ENCODE measurements at places on chromosomes 7 and 10.

- DNase-seq, result peak; percentile 61
These were observed 8.4 kb downstream of the OSBPL3 start for GRCh38 chr7:24971333-24972165.

- DNase-seq, result no peak
These were observed 130.0 kb upstream of the LANCL2 start for GRCh38 chr7:55235115-55235514.

- DNase-seq, result no peak
These were observed 1355.2 kb downstream of the XPNPEP1 start for GRCh38 chr10:108567899-108568752.

DNA sequence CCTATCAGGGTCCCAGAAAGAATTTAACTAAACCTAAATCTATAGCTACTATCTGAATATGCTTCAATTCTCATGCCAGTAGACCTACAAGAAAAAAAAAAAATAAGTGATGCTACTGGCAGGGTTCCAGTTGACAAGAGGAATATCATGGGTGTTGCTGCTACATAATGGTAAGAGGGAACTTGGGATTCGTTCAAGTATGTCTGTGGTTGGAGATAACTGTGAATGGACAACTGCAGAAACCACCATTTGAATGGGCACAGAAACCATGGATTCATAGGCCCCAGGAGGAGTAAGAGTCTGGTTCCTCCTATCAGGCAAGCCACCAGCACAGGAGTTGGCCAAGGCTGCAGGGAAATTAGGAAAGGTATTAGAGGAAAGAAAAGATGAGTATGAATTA lies 287.6 kb upstream of the HGF start:
- no peak for DNase-seq

- peak; percentile 90 for DNase-seq
These were observed 47.7 kb upstream of the FGL2 start for GRCh38 chr7:77247206-77247850.

DNA sequence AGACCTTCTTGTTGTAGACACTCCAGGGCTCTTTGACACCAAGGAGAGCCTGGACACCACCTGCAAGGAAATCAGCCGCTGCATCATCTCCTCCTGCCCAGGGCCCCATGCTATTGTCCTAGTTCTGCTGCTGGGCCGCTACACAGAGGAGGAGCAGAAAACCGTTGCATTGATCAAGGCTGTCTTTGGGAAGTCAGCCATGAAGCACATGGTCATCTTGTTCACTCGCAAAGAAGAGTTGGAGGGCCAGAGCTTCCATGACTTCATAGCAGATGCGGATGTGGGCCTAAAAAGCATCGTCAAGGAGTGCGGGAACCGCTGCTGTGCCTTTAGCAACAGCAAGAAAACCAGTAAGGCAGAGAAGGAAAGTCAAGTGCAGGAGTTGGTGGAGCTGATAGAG lies 5.5 kb downstream of the GIMAP7 start:
- DNase-seq, result no peak

- DNase-seq, result no peak
These were observed 277.1 kb downstream of the SNX13 start for GRCh38 chr7:17663061-17663675.

GRCh38 chr10:90424730-90425129 lies 433.1 kb downstream of the HTR7 start:
- no peak for DNase-seq

GRCh38 chr10:64376167-64376566 lies 855.0 kb downstream of the REEP3 start:
- DNase-seq, result no peak

DNA sequence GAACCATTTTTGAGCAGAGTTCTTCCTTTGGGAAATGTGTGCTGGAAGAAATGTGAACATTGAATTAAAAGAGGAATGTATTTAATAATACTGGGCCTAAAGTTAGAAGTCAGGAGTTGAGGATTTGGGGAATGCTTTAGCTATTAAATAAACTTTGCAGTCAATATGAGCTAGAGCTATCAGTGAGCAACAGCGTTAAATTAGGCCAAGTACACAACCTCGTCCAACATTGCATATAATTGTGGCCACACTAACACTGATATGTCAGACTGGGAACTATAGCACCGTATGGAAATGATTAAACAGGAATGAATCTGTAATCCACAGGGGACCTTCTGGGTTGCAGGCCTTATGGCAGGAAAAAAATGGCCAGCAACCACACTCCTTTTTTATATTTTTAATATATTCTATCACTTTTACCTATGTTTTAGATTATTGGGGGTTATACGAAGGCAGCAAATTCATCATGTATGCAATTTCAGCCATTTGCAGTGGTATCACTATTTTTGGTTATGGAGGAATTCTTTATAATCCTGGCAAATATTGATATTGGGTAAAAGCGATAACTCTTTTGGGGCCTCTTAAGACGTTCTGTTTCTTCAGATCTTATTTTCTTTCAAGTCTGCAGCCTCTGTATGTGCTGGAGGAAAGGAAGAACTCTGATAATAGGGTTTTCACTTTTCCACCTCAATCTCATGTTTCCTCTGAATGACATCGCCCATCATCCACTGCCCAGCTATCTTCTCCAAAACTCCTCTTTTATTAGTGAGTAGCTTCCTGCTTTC lies 236.3 kb upstream of the PLXDC2 start:
- DNase-seq, result no peak

DNA sequence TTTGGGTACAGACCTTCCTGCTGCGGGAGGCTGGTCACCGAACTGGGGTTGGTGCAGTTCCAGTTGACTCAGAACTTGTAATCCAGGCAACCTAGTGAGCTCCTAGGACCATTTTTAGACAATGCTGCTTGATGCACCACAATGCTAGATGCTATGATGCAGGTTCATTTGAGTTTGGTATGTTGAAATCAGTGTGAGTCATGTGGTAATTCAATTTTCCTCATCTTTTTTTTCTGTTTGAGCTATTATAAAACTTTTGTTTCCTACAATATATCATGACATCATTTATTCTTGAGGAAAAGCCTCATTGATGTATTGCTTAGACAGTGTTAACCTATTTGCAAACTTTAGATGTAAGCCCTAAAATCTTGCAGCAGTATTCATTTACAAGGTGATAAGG lies 40.9 kb upstream of the MTPN start:
- no peak for DNase-seq

- DNase-seq, result no peak
These were observed 25.9 kb downstream of the FOXK1 start for GRCh38 chr7:4707980-4708411.

DNA sequence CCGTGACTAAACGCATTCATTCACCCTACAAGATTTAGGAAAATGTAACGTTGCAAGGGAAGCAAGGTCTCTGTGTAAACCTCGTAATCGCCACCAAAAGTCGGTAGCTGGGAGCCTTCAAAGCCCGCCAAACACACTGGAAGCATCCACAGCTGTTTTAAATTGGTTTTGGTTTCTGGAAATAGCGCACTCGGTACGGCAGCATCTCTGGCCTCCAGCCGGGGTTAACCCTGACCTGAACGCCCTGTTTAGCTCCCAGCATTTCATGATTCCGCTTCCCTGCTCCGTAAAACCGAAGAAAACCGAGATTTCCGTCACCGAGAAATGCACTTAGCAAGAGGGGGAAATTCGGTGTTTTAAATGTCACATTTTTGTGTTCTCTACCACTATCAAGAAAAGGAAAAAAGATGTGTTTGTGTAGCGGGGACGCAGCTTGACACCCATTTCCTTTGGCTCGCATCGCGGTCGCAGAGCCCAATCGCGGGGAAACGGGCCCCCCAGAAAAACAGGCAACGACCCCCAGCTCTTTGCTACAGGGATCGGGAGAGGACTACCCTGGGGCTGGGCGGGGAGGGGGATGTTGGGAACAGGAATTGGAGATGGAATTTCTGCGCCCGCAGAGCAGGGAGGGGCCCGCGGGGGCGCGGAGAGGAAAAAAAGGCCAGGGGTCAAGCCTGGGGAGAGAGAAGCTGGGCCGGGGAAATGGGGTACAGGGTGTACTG lies 646 bp downstream of the SGCE start:
- no peak for DNase-seq

- DNase-seq, result no peak
These were observed 913 bp downstream of the NPY start for GRCh38 chr7:24284699-24285506.

- DNase-seq, result no peak
These were observed 112.2 kb upstream of the TARP start for GRCh38 chr7:38385682-38386081.

DNA sequence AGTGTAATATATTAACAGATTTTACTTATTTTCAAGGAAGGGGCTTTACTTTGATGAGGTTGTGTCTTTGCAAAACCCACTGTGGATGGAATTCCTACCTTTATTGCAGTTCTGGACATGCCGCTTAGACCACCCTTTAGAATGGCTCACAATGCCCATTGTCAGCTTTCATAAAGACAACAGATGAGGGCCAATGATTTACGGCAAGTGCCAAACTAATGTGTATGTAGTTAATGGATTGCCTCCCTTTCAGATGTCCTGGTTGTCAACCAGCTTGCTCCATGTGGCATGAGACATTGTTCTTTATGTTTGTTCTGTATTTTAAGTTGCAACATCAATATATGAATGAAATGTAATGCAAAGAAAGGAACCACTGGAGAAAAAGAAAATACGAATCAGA lies 35.0 kb upstream of the ELMO1 start:
- DNase-seq, result no peak

DNA sequence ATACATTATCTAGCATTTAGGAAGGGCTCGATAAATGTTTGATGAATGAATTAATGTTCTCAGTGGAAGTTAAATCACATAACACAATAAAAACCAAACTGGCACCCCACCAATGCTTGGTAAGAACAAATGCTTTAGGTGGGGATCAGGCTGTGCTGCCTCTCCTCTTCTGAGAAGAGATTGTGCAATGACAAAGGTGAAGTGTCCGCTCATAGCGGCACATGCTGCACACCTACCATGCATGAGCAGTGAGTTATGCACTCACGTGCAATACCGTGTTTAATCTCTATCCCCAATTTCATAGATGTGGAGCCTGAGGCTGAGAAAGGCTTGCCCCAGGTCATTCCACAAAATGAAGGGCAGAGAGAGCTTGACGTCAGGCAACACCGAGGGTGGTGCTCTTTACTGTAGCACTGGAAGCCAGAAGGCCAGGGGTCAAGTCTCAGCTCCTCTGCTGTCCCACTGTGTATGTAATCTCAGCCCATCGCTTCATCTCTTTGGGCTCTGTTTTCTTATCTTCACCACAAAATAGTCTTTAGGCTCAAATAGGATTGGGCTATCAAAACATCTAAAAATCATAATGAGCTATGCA lies 72.9 kb upstream of the EFCAB10 start:
- DNase-seq, result no peak

- DNase-seq, result no peak
These were observed 25.8 kb upstream of the ZRANB1 start for GRCh38 chr10:124916098-124916584.

DNA sequence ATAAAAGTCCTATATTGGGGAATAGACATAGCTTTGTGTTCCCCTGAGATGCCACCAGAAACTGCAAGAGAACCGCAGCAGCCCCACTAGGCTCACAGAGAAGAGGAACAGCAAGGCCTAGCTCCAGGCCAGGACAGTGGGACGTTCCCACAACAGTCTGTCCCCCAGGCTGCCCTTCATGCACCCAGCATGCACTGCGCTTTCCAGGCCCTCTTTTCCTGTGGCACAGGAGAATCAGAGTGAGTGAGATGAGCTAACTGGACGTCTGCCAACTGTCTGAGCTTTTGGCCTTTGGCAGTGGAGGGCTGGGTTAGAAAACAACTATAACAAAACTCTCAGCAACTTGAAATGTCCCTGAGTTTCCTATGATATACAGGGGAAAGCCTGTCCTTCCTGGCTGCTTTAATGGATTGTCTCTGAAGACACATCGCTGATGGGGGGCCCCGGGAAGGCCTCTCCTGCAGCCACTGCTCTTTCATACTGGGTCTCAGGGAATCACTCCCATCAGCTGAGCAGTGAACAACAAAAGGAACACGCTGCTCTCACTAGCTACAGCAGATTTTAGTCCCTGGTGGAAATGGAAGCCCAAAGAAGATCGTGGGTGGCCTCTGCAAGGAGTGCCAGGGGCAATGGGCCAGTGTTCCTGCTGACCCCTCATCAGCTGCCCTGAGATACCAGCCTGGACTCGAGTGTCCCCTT lies 53.5 kb downstream of the PODXL start:
- no peak for DNase-seq

DNA sequence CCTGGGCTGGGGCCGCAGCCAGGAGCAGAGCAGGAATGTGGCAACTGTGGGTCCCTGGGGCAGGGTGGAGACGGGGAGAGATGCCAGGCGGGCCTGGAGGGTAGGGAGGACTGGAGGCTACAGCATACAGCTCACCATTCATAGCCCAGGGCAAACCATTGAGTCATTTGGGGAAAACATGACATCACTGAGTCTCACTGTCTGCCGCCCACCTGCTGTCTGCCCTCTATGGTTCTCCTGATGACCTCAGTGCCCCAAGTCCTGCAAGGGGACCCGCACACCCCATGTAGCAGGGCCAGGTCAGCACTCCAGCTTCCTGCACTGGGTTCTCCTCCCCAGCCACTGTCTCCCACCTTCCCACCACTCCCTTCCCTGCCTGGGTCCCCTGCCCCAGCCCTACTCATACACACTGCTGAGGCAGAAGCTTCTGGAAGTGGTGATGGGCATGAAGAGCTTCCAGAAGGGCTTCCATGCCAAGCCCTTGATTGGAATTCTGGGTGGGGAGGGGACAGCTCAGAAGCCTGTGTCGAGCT lies 10.4 kb downstream of the CHST3 start:
- DNase-seq, result peak; percentile 74

DNA sequence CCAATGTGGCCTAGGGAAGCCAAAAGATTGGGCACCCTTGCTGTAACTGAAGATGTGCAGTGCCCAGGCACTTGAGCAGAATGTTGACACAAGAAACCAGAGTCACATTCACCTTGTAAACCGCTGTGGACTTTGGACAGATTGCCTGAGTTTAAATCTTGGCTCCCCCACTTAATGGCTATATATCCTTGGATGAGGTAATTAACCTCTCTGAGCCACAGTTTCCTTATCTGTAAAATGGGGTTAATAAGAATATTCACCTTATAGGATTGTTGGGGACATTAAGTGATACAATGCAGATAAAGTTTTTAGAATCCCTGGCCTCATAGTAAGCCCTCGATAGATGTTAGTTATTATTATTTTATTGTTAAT lies 331.0 kb downstream of the LRMDA start:
- DNase-seq, result no peak

DNA sequence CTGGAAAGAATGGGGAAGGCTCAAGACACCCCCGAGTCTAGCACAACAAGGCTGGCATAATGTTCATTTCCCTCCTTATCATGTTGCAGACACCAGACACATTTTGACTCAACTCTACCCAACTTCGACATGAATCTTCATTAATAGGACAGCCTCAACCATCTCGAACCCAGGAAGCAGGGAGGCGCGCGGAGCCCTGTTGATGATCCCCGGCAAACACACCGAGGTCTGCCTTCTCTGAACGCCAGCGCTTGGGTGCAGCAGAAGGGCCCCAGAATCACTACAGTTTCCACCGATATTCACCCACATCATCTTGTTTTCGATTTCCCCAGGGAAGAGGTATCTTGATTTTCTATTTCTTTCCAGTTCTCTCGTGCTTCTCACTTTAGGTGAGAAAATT lies 563.6 kb downstream of the TCERG1L start:
- no peak for DNase-seq

- DNase-seq, result no peak
These were observed 42.7 kb downstream of the LRMDA start for GRCh38 chr10:75474106-75474505.

GRCh38 chr7:142807855-142808460 lies 37.2 kb downstream of the PRSS2 start:
- no peak for DNase-seq
